Placental pericyte (primary cell): ENCODE measurements at places on chromosomes 4 and X. TPM values are rescaled to one million over a fixed set of nuclear protein-coding genes. Genes with fewer than 3 reads are reported as not detected.

CFI gene
- total RNA-seq: 0.57 and 2.2 TPM in 2 replicates

CXorf38 gene
- 4.4 and 12.6 TPM in 2 replicates for total RNA-seq

ANOS1 gene
- 1.1 and 4.9 TPM in 2 replicates for total RNA-seq

MXRA5 gene
- 10.1 and 43.2 TPM in 2 replicates for total RNA-seq

ADAM29 gene
- not detected in 2 replicates for total RNA-seq

ENPEP gene
- 0.44 and 1.1 TPM in 2 replicates for total RNA-seq

FGD1 gene
- total RNA-seq: 8.3 and 15.7 TPM in 2 replicates

P2RY8 gene
- total RNA-seq: not detected in 2 replicates

TREX2 gene
- 0.22 and 2.4 TPM in 2 replicates for total RNA-seq

POF1B gene
- total RNA-seq: not detected in 2 replicates

RIPPLY1 gene
- total RNA-seq: not detected in 2 replicates

PDZD4 gene
- total RNA-seq: 0.14 TPM in 1 of 2 replicates, not detected in the other

CYSLTR1 gene
- total RNA-seq: 0.29 TPM in 1 of 2 replicates, not detected in the other

MRPL1 gene
- 19.7 and 29.2 TPM in 2 replicates for total RNA-seq

RBMXL3 gene
- total RNA-seq: not detected in 2 replicates

MEPE gene
- total RNA-seq: not detected in 2 replicates

PRDM5 gene
- total RNA-seq: 15.3 and 21.5 TPM in 2 replicates
